ENCODE measurements at places on chromosomes 4 and X.

DNA sequence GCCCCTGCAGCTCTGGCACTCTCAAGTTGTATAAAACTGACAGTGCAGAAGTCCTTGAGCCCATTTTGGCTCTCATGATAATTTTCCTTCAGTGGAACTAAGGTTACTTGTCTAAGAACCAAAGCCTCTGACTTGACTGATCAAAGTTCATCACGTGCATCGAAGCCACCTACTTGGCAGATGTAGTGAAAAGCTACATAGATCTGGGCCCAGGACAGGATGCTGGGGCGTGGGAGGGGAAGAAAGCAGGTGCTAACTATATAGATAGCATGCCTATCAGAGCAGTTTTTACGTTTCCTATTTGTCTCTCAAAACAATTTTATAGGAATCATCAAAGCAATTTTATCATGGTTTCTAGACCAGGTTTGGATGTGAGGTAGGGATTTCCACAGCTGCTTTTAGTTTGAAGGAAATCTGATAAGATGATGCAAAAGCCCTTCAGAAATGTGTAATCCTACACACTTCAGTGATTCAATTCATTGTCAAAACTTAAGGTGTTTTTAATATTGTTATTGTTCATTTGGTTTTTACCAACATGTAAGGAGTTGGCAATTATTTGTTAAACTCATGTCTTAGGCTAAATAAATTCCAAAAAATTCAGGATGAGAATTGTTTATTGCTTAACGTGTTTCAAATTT is 1.2 kb upstream of the CD40LG start:
- DNase-seq: no peak

DNA sequence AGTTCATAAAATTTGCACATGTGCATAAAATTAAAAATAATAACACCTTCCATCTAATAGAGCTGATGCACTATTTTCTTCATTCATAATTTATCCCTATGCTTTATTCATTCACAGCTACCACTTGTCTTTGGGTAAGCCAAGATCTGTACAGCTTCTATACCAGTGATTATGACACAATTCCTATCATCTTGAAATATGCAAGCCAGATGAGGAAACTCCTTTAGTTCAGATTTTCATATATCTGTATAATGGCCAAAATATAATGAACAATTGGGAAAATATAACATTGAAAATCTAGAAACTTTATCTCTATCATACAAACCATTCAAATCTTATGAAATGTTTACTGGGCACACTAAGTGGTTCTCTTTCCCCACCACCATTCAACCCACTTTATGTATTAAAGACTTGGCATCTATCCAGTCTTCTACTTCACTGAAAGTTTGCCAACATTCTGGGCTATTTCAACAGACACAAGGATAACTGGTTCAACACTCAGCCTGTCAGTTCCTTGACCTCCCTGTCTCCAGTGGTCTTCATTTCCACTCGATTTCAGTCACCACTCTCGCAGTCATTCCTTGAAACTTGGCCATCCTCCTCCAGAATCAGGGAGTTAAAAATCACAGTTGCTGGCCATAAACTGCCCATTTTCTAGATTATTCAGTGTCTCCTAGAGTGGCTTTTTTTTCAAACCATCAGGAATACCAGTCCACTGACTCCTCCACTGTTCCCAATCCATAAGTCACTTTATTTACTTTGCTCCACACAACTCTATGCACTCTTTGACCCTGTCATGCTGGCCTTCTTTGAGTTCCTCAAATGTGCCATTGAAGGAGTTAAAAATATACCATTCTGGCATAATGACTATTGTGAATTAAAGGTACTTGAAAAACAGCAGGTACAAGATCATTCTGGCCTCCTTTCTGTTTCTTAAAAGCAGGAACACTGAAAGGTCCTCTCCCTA is 85.5 kb downstream of the CAMK2D start:
- DNase-seq: no peak

- no peak for DNase-seq
These were observed 653.9 kb upstream of the AADAT start for GRCh38 chr4:170743633-170744032.

DNA sequence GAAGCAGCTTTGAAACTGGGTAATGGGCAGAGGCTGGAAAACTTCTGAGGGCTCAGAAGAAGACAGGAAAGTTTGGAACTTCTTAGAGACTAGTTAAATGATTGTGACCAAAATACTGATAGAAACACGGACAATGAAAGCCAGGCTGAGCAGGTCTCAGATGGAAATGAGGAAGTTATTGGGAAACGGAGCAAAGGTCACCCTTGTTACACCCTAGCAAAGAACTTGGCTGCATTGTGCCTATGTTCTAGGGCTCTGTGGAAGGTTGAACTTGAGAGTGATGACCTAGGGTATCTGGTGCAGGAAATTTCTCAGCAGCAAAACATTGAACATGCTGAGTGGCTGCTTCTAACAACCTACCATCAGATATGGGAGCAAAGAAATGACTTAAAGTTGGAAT is 50.8 kb upstream of the FBXW7 start:
- DNase-seq: no peak

- no peak for DNase-seq
These were observed 133.2 kb upstream of the VEGFC start for GRCh38 chr4:176925962-176926361.

GRCh38 chr4:85598936-85599335 is 124.0 kb downstream of the ARHGAP24 start:
- DNase-seq: no peak

DNA sequence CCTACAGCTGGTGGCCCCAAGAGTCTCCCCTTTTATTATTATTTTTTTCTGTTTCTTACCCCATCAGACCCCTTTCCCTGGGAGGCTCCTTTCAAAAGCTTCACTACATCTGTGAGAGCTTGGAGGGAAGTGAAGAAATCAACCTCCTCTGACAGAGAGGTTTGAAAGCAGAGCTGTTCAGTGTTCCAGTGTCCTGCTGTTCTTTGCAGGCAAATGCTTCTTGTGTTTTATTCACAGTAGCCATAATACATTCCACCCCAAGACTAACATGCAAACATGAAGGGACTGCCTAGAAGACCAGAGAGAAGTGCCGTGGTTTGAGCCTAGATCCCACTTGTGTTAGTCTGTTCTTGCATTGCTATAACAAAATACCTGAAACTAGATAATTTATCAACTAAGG is 192.1 kb downstream of the PTTG2 start:
- DNase-seq: no peak

DNA sequence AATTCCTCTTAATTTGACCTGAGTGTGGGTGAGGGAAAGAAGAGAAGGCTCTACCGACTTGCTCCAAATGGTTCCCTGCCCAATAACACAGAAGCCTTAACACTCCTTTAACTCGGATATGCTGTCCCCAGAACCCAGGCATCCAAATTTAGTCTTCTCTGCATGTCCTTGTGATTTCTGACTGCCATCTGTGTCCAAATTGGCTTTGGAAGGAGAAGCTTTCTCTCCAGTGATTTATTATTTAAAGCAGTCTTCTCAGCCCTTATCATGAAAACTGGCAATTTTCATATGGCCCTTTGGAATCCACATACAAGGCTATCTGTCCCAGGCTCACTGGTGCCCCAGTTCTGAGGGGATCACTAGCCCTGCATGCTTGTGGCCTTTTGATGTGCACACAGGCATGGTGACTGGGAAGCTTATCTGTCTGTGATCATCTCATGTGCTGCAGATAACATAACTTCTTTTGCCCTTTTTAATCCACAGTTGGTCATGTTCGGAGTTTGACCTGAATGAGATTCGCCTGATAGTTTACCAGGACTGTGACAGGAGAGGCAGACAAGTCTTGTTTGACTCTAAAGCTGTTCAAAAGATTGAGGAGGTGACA is 56.7 kb downstream of the FNIP2 start:
- no peak for DNase-seq

- DNase-seq: no peak
These were observed 13.7 kb upstream of the ZBTB33 start for GRCh38 chrX:120236687-120237479.

GRCh38 chrX:10156199-10157031 is at the start of gene CLCN4:
Gene CLCN4 (plus strand): TSS chrX:10156975. CDS start chrX:10185033, 28,058 bp downstream.
- peak; percentile 65 for DNase-seq

DNA sequence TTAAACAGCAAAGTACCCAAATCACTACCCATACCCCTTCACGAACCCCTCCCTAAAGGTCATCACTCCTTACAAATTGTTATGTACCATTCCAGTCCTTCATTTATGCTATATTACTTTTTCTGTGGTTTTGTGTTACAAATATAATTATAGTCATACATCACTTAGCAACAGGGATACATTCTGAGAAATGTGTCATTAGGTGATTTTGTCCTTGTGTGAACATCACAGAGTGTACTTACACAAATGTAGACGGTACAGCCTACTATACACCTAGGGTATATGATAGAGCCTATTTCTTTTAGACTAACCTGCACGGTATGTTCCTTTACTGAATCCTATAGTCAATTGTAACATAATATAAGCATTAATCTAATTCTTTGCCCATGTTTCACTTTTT is 61.9 kb downstream of the ASB9 start:
- no peak for DNase-seq

- DNase-seq: no peak
These were observed 81.1 kb downstream of the ALPK1 start for GRCh38 chr4:112378243-112378620.

GRCh38 chr4:157372567-157372966 is 152.0 kb downstream of the GRIA2 start:
- no peak for DNase-seq

- no peak for DNase-seq
These were observed 23.0 kb upstream of the PDZD4 start for GRCh38 chrX:153853180-153853901.

- no peak for DNase-seq
These were observed 1.6 kb downstream of the HMX1 start for GRCh38 chr4:8869898-8870646.
